Activated CD4-positive, alpha-beta T cell treated with anti-CD3 and anti-CD28 coated beads, Interleukin-2, amount 10 ng/mL, durations not matched to agents 24 days and 14 days (primary cell): ENCODE measurements at places on chromosomes 16 and 17. TPM values are rescaled to one million over a fixed set of nuclear protein-coding genes. Genes with fewer than 3 reads are reported as not detected.

The ZG16 gene
- not detected in 2 replicates for total RNA-seq

The NPIPB9 gene
- total RNA-seq, result 3.1 and 3.6 TPM in 2 replicates

The PYY gene
- 0.26 TPM in 1 of 2 replicates, not detected in the other for total RNA-seq

The SNN gene
- total RNA-seq, result 8.3 and 9.1 TPM in 2 replicates

DNA sequence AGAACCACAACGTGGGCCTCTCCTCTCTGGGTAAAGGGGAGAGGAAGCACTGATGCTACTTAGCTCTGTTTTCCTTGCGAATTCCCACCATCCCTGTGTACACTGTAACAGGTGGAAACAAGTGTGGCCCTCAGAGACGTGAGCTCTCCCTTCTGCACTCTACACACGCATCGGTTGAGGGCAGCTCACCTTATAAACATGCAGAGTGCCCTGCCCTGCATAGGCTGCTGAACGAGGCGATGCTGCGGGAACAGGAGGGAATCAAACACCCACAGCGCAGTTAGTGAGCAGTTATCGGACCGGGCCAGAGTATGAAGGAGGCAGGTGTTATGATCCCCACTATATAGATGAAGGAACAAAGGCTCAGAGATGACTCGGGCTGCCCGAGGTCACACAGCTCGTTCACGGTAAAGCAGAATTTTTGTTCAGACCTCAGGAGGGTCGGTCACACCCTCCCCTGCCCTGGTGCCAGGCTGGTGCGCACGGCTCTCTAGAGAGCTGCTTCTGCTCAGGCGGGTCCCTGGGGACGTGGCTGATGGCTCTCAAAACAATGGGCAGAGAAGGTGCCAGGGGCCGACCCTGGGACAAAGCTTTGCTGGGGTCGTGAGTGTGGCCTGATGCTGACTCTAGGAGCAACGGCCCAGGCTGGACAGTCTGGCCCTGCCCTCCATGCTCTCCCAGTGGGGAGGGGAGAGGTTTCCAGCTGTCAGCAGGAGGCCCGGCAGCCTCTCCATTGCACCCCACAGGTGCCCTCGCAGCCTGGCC lies 68.5 kb downstream of the RPH3AL start:
- H3K4me3 ChIP-seq, result no peak overlapping the region
- no peaks in the 10 kb centered on the region for H3K36me3 ChIP-seq
- H3K27ac ChIP-seq, result no peak overlapping the region

GRCh38 chr16:5412731-5413130 lies 315.1 kb upstream of the EEF2KMT start:
- no peaks in the 10 kb centered on the region for H3K4me1 ChIP-seq
- H3K27me3 ChIP-seq, result no peaks in the 10 kb centered on the region
- no peak overlapping the region for H3K4me3 ChIP-seq
- H3K36me3 ChIP-seq, result no peaks in the 10 kb centered on the region

DNA sequence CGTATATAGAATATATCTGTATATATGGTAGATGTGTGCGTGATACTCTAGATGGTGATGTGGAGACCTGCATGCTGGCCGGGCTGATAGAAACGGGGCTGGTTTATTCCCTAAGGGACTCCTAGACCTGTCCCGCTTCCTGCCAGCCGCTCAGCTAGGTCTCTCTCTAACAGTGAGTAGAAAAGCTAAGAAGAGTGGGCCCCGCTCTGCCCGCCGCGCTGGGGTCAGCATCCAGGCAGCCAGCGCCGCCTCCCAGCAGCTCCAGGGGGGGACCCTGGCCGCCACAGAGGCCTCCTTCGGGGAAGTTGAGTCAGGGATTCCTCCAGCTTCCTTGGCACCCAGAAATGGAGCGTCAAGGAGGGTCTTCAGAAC lies 9.4 kb downstream of the CYGB start:
- no peak overlapping the region for H3K27ac ChIP-seq
- H3K27me3 ChIP-seq, result peaks cover 11% of the 10 kb centered on the region
- H3K36me3 ChIP-seq, result no peaks in the 10 kb centered on the region
- H3K4me1 ChIP-seq, result peaks cover 11% of the 10 kb centered on the region
- no peak overlapping the region for H3K4me3 ChIP-seq

DNA sequence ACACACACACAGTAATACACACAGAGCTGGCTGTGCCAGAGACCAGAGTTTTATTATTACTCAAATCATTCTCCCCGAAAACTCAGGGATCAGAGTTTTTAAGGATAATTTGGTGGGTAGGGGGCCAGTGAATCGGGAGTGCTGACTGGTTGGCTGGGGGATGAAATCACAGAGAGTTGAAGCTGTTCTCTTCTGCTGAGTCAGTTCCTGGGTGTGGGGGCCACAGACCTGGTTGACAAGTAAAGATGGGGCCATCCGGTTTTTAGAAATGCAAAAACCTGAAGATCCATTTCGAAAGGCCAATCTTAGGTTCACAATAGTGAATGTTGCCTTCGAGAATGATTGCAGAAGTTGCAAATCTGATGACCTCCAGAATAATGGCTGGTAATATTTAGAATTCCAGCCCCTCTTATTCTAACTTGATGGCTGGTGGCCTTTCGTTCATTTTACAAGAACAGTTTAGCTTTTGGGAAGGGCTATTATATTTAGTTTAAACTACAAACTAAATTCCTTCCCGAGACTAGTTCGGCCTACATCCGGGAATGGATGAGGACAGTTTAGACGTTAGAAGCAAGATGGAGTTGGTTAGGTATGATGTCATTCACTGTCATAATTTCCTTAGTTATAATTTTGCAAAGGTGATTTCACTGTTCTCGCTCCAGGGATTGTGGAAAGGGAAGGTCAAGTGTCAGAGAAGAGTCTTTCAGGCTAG lies 123.2 kb downstream of the KCNJ18 start:
- H3K4me1 ChIP-seq, result no peaks in the 10 kb centered on the region
- no peak overlapping the region for H3K27ac ChIP-seq
- no peaks in the 10 kb centered on the region for H3K36me3 ChIP-seq
- no peak overlapping the region for H3K4me3 ChIP-seq

DNA sequence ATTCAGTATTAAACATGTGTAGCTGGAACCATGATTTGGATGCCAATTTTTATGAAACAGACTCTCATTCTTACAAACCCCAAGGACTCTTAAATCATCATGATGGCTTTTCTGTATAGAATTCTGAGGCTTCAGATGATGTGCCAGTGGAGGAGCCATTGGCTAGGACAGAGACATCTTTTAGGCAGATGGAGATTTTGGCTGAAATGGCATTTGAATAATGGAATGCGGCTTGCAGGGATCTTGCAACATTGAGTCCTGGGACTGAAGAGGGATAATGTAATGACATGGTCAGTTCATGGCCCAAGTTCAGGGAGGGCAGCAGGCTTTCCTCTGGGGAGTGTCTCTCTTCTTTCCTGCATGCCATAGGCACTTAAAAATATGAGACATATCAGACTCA lies 172.4 kb downstream of the ABCA8 start:
- peaks cover 16% of the 10 kb centered on the region for H3K27me3 ChIP-seq
- no peaks in the 10 kb centered on the region for H3K4me1 ChIP-seq
- DNase-seq, result no peak
- H3K4me3 ChIP-seq, result no peak overlapping the region

- H3K36me3 ChIP-seq, result no peaks in the 10 kb centered on the region
- H3K27me3 ChIP-seq, result peaks cover 53% of the 10 kb centered on the region
- peaks cover 6% of the 10 kb centered on the region for H3K4me1 ChIP-seq
- H3K4me3 ChIP-seq, result no peak overlapping the region
Measured at GRCh38 chr16:168424-168823, 2.6 kb downstream of the HBM start.

GRCh38 chr17:70629902-70630301 lies 460.6 kb downstream of the KCNJ2 start:
- no peak overlapping the region for H3K4me3 ChIP-seq
- H3K4me1 ChIP-seq, result no peaks in the 10 kb centered on the region
- DNase-seq, result no peak
- no peaks in the 10 kb centered on the region for H3K36me3 ChIP-seq
- no peaks in the 10 kb centered on the region for H3K27me3 ChIP-seq

GRCh38 chr16:52581530-52581929 lies 34.6 kb upstream of the TOX3 start:
- H3K4me1 ChIP-seq, result no peaks in the 10 kb centered on the region
- H3K27me3 ChIP-seq, result no peaks in the 10 kb centered on the region
- no peaks in the 10 kb centered on the region for H3K36me3 ChIP-seq
- H3K4me3 ChIP-seq, result no peak overlapping the region

GRCh38 chr16:58125781-58126335 lies 3.3 kb downstream of the CFAP20 start:
- DNase-seq, result no peak
- H3K36me3 ChIP-seq, result peaks cover 5% of the 10 kb centered on the region
- H3K4me1 ChIP-seq, result peaks cover 47% of the 10 kb centered on the region

- no peaks in the 10 kb centered on the region for H3K36me3 ChIP-seq
- H3K4me1 ChIP-seq, result peaks cover 6% of the 10 kb centered on the region
- no peak overlapping the region for H3K4me3 ChIP-seq
- no peak for DNase-seq
Measured at GRCh38 chr16:14111713-14112538, 40.8 kb downstream of the MRTFB start.

- H3K27me3 ChIP-seq, result peaks cover 51% of the 10 kb centered on the region
- no peak for DNase-seq
Measured at GRCh38 chr16:87601401-87601981, 817 bp upstream of the JPH3 start.

DNA sequence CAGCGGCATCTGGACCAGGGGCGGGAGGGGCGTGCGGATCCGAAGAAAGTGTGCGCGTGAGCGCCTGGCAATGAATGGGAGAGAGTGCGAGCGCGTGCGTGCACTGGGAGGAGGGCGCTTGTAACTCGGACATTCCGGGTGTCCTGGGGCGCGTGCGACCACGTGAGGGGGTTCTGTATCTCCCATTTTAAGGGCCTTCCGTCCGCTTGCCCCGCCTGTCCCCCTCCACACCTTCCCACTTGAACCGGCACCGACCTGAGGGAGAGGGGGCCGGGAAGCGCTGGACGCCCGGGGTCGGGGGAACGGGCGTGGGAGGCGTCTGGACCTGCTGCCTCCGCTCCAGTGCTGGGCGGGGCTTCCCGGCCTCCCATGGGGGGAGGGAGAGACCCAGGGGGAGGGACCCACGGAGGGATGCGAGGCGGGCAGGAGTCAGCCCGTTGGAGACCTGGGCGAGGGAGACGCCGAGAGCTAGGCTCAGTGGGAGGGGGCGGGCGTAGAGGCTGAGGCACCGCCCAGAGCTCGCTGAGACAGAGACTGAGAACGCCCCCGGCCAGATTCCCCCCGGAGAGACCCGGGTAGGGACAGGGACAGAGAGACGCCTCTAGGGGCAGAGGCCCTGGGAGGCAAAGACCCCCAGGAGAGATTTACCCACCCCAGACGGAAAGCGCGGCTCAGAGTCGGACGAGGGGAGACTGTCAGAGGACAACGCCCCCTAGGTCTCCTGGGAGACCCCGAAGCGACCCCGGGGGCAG lies at the start of gene KREMEN2:
Gene KREMEN2, plus strand, starts transcription at position 553 of the 752 bp plus-strand sequence. CDS start 246 bp downstream, outside the sequence.
- peaks cover 17% of the 10 kb centered on the region for H3K4me1 ChIP-seq
- H3K27me3 ChIP-seq, result peaks cover 33% of the 10 kb centered on the region
- peaks cover 3% of the 10 kb centered on the region for H3K36me3 ChIP-seq
- peak; percentile 83 for DNase-seq

GRCh38 chr16:71855937-71856662 lies 10.3 kb downstream of the ATXN1L start:
- H3K27me3 ChIP-seq, result no peaks in the 10 kb centered on the region
- DNase-seq, result no peak
- H3K36me3 ChIP-seq, result peaks cover 38% of the 10 kb centered on the region
- no peak overlapping the region for H3K4me3 ChIP-seq
- H3K4me1 ChIP-seq, result peaks cover 38% of the 10 kb centered on the region

DNA sequence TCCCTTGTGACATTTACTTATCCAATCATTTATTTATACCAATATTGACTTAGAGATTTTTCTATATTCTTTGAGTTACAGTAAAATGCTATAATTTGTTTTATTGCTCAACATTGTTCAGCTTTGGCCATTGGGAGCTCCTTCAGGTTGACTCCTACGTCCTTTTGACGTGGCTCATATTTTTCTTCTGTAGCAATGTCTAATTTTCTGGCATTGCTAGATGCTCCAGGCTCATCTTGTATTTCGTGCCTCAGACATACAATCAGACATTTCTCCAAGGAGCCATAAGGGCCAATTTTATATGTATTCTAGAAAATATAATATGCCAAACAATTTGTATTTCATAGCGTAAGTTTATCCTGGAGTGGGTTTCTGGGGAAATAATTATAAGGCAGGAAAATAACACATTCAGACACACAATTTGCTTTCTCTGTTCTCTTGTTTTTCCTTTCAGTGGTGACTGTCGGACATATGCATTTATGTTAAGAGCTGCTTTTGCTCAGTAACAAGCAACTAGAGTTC lies 355.1 kb upstream of the MON1B start:
- no peak overlapping the region for H3K27ac ChIP-seq
- no peaks in the 10 kb centered on the region for H3K4me1 ChIP-seq
- H3K36me3 ChIP-seq, result no peaks in the 10 kb centered on the region
- H3K4me3 ChIP-seq, result no peak overlapping the region
- no peak for DNase-seq

DNA sequence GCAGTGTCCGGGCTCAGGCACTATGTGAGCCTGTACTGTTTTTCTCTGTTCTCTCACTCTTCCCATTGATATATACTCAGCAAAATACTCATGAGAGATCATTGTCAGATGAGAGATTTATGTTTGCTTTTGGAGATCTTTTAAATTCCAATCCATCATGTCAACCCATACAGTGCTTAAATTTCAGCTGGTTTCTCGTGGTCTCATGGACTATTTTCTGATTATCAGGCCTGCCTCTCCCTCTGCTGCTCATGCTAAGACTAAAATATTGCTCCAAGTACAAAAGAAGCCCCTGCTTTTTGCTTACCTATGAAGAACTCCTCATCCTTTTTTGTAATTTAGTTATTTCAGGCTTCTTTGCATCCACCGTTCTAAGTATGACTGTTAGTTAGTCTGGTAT lies 547.2 kb downstream of the KCNJ2 start:
- no peaks in the 10 kb centered on the region for H3K36me3 ChIP-seq
- no peak overlapping the region for H3K4me3 ChIP-seq
- no peak overlapping the region for H3K27ac ChIP-seq

DNA sequence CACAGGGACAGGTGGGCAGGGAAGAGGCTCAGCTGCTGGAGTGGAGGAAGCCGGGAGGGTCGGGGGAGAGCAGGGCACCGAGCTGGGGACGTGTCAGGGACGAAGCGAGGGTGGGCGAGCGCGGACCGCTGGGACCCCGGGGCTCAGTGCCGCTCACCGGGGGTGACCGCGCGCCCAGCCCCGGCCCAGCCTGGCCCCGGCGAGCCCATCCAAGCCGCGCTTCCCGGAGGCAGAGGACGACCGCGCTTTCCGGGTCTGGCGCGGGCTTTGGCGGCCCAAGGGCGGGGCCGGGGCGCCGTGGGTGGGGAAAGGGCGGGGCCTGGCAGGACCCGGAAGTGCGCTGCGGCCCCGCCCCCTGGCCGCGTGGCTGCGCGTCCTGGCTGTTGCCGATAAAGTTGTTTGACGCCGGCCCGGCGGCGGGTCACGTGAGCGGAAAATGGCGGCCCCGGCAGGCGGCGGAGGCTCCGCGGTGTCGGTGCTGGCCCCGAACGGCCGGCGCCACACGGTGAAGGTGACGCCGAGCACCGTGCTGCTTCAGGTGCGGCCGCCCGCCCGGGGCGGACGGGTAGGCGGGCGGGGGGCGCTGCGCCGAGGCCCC lies at the start of gene ASPSCR1:
Gene ASPSCR1, plus strand, starts transcription at position 419 of the 598 bp plus-strand sequence. Its CDS starts 18 bp downstream, at position 437.
- peak within 1 kb of the TSS; percentile 98 for H3K27ac ChIP-seq
- peaks cover 2% of the 10 kb centered on the region for H3K27me3 ChIP-seq
- H3K4me1 ChIP-seq, result peaks cover 33% of the 10 kb centered on the region
- H3K36me3 ChIP-seq, result peaks cover 7% of the 10 kb centered on the region

GRCh38 chr17:50354198-50354597 lies 8.3 kb downstream of the XYLT2 start:
- H3K27ac ChIP-seq, result no peak overlapping the region
- no peak for DNase-seq
- peaks cover 12% of the 10 kb centered on the region for H3K4me1 ChIP-seq
- H3K4me3 ChIP-seq, result no peak overlapping the region

- H3K4me1 ChIP-seq, result peaks cover 2% of the 10 kb centered on the region
- no peak for DNase-seq
- H3K4me3 ChIP-seq, result no peak overlapping the region
Measured at GRCh38 chr17:40724656-40725055, 21.1 kb upstream of the KRT24 start.

GRCh38 chr17:19000531-19001325 lies 3.8 kb downstream of the FAM83G start:
- no peaks in the 10 kb centered on the region for H3K27me3 ChIP-seq
- DNase-seq, result no peak
- H3K36me3 ChIP-seq, result peaks cover 14% of the 10 kb centered on the region
- no peak overlapping the region for H3K4me3 ChIP-seq
